Hematopoietic multipotent progenitor cell (in vitro differentiated cells): ENCODE measurements at places on chromosomes 3 and 15.
A peak's percentile ranks its signal among the peaks of the same experiment; 100 is the strongest.

- DNase-seq = peak; percentile 66
These were observed 59.4 kb downstream of the DAPK2 start for GRCh38 chr15:63986751-63987341.

DNA sequence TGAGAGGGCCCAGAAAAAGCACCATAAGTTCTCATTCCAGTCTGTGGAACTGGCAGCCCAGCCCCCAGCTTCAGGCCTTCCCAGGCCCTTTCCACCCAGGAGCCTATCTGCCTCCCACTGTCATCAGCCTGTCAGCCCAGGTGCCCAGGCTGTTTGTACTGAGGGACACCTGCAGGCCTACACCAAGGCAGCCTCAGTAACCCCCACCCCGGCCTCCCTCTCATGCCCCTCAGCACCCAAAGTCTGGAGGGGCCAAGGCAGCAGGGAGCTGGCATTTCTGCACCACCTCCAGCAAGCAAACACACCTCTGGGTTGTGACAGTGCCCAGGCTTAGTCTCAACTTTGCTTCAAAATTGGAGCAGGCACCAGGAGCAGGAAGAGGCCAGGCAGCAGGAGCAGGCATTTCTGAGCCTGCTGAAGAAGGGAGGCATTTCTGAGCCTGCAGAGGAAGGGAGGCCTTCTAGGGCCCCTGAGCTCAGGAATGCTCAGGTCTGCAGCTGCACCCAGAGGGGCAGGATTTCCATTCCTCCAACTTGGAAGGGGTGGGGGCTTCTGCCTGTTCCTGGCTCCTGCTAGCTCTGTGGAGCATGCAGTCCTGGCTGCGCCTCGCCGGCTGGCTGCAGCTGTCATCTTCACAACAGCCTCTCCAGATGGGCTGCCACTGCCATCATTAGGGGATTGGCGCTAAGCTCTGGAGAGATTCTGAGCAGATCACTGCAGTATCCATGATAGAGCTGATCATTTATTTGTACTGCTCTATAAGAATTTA lies 396.1 kb downstream of the UNC13C start:
- no peak for DNase-seq

GRCh38 chr15:25410649-25411048 lies 28.2 kb downstream of the UBE3A start:
- no peak for DNase-seq

DNA sequence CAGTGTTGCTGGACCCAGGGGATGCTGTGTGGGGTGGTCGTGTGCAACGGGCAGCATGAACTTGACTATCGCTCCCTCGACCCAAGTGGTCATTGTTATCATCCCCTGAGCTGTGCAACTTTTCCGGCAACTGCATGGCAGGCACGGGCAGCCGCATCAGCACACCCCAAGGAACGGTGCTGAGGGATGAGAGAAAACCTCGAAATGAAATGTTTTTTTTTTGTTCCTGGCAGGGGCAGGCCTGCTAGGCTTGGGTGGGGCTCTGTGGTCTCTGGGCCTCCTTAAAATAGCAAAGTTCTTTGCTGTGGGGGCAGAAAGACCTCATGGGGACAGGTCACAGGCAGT lies 51.4 kb downstream of the CORO2B start:
- no peak for DNase-seq

- no peak for DNase-seq
These were observed 9.5 kb upstream of the MESP2 start for GRCh38 chr15:89766357-89767311.
